HT-29 (cell line): ENCODE measurements at places on chromosomes 5 and 9.

DNA sequence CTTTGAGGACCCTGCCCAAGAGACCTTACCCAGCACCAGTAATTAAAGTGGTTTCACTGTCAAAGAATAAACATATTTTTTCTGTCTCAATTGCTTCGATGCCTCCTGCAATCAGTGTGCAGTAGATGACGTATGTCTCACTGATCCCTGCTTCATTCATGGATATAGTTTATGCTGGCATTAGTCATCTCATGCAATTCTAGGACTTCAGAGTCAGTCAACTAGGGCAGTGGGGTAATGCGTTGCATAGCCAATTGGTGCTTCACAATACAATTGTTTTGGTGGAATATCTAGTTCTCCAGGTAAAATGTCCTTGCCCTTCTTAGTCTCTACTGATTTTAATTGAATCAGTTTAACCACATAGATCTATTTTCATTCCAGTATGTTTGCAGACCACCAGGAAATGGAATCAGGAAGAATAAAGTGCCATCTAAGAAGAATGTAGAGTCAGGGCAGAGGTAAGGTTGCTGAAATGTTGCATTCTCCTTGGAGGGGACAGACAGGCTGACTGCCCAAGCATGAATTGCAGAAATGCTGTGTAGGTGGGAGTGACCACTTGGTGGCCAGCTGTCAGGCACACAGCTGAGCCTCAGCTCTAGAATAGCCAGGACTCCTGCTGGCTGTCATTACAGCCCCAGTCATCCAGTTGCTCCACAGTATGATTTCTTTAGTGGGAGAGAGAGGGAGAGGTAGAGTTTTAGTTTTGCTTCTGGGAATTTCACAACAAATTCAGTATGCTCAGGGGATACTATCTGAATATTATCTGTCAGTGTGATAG lies 73.5 kb upstream of the MEGF10 start:
- peak; percentile 22 for DNase-seq

GRCh38 chr5:140992828-140993227 lies 26.6 kb downstream of the PCDHAC2 start:
- DNase-seq = no peak

- no peak for DNase-seq
Measured at GRCh38 chr9:79615038-79615437, 43.3 kb downstream of the TLE4 start.

DNA sequence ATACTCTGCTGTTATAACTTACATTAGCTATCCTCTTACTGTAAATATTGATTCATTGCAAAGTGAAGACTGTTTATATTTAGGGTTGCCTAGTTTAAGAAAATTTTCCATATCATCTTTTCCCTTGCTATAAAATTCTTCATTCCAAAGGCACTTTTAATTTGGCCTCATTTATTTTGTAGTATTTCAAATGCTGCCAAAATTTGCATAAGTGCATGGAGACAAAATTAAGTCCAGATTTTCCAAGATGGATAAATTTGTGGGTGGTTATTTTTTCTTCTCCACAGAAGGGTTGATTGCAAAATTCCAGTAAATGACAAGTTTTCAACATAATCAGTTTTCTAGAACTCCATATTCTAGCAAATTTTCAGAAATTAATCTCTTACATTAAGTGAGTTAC lies 141.5 kb upstream of the MTAP start:
- DNase-seq = no peak

GRCh38 chr5:73005886-73006285 lies 50.0 kb downstream of the FCHO2 start:
- no peak for DNase-seq

DNA sequence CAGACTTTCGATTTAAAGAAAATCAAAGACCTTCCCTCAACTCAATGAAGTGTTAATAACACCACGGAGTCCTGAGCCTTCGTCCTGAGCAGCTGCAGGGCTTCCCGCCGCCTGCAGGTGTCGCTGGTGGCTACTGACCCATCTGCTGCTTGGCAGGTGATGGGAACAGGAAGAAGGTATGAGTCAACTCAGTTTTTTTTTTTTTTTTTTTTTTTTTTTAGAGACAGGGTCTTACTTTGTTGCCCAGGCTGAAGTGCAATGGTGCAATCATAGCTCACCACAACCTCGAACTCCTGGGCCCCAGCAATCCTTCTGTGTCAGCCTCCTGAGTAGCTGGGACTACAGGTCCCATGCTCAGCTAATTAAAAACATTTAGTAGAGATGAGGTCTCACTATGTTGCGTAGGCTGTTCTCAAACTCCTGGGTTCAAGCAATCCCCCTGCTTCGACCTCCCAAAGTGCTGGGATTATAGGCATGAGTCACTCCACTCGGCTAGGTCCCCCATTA lies 185.7 kb upstream of the IL12B start:
- peak; percentile 64 for DNase-seq

DNA sequence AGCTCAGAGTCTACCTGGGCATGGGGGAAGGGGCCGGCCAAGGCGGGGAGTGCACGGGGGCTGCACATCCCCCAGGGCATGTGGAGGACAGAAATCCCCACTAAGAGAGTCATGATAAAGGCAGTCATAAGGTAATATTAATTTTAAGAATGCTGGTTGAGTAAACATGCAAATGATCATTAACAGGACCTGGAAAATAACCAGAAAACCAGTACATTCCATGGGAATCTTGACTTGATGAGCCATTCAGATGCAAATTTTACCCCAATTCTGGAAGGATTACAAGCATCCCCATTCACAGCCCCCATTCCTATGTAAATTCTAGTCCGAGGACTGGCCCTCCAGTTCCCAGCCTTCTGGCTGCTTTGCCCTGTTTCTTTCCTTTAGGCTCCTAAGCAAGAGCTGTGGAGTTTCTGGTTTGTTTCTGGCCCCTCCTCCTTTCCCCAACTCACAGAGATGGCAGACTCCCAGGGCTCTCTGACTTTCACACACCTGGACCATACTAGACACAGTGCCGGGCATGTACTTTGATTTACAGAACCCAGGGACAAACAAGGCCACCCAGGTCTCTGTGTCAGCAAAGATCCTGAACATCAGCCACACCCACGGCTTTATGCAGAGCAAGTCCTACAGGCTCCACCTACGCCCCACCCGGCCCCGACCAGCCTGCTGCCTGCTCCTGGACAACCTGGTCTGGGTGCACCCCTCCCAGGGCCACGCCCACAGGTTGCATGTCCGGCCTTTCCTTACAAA lies 62.7 kb downstream of the SEMA4D start:
- DNase-seq = peak; percentile 87
